Activated CD4-positive, alpha-beta T cell treated with anti-CD3 and anti-CD28 coated beads, Interleukin-2, Interleukin-4, amounts not matched to agents 100 ng/mL and 50 ng/mL, durations not matched to agents 16 hours and 8 hours (primary cell): ENCODE measurements at places on chromosomes 2 and 18.

DNA sequence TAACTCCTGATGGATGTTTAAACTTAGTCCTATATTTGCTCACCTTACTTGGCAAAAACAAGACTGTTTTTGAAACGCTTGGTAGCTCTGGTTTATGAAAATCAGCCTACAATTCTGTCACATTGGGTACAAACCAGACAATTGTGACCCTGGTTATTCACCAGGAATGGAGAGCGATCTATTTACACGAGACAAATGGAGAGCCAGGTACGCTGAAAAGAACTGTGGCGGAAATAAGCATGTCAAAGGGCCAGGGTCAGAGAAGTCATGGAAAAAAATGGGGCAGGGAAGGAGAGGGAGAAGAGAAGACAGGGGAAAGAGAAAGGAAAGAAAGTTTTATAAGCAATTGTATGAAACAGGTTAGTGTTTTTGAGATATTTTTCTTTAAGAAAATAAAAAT lies 119.5 kb upstream of the ZFP36L2 start:
- no peak for DNase-seq

- no peak for DNase-seq
These were observed 42.5 kb upstream of the TTC32 start for GRCh38 chr2:19944205-19944845.

GRCh38 chr2:11677136-11678055 lies 7.4 kb upstream of the NTSR2 start:
- DNase-seq = no peak

DNA sequence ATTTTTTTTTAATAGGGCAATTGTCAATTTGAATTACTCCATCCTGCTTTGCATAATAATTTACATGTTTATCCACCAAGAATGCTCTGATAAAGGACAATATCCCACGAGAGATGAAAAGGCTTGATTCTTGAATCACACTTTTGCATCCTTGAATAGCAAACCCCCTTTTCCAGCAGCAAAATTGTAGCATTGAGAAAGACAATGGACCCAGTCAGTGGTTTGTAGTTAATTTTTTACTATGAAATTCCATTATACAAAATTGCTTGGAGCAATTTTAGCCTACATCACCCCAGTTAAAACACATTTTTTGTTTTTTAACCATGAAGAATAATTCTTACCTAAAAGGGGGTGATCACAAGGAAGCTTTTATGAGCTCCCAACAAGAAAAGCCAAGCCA lies 255.1 kb downstream of the RND3 start:
- DNase-seq = no peak

GRCh38 chr2:21467910-21468309 lies 344.1 kb downstream of the TDRD15 start:
- no peak for DNase-seq

DNA sequence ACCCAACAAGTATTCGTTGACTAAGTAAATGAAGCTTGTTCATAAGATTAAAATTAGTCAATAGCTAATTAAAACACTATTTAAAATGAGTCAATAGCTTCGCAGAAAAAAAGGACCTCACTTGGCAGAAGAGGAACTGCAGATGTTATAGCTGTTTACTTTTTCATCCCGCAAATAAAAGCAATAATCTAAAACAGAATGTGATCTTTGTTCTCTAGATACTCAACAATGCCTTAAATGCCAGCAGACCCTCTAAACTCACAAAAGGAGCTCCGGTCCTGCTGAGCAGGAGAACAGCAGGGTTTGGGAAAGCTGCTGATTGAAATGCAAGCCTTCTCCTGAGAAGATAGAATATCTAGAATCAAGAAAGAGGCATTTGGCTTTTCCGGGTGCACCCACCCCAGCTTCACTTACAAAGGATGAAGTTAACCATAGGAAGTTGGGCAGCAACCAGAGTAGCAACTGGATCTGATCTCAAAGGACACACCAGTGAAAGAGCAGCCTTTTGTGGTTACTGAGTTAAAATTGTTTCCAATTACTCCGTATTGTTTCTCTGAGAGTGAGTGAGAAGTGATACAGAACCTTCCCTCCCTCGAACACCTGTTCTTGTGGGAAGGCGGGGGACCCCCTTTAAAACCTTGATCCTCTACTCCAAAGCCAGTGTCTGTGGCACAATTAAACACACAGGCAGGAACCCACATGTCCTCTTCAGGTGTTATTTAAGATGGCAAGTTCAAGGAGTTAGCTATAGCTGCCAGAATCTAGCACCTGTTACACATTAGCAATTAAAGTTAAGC lies 6.8 kb downstream of the CCBE1 start:
- no peak for DNase-seq

GRCh38 chr2:216694082-216694825 lies 1.1 kb downstream of the IGFBP5 start:
- DNase-seq = peak; percentile 15
